NCI-H345 (cell line): ENCODE measurements at places on chromosomes 12 and 14.

DNA sequence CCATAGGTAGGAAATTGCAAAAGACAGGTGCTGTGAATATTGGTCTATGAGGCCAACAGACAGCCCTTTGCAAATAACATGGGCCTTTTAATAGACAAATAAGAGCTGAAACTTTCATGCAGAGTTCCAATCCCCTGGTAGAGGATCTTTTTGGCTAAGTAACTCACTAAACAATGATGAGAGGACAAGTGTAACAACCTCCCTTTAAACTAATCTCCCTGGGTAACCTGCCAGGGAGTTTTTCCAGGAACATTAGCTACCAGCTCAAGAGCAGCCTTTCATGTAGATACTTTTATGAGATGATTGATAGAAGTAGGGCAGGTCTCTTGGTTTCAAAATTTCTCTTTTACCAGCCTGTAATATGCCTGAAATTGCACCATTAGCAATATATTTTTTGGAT is 13.8 kb upstream of the CACNA1C start:
- no peak for DNase-seq

GRCh38 chr14:89249065-89249695 is 167.9 kb downstream of the FOXN3 start:
- DNase-seq = peak; percentile 52

- peak; percentile 37 for DNase-seq
Observed at GRCh38 chr12:103626498-103626897, 39.4 kb downstream of the STAB2 start.

DNA sequence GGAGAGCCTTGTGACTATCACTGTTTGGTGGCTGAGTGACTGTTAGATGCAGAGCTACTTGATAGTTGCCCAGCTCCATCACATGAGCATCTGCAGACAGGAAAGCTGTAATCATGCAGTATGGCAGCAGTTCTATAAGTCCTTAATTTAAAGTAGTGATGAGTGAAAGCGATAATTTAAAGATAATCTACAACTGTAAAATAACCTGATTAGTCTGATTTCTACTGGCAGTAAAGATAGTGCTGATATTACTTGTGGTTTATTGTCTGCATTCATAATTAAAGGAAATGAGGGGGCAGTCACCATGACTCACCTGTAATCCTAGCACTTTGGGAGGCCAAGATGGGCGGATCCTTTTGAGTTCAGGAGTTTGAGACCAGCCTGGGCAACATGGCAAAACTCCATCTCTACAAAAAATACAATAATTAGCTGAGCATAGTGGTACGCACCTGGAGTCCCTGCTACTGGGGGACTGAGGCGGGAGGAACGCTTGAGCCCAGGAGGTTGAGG is 41.2 kb upstream of the PLEKHD1 start:
- DNase-seq = no peak

- DNase-seq = no peak
Observed at GRCh38 chr12:26628234-26628633, 204.8 kb downstream of the ITPR2 start.

DNA sequence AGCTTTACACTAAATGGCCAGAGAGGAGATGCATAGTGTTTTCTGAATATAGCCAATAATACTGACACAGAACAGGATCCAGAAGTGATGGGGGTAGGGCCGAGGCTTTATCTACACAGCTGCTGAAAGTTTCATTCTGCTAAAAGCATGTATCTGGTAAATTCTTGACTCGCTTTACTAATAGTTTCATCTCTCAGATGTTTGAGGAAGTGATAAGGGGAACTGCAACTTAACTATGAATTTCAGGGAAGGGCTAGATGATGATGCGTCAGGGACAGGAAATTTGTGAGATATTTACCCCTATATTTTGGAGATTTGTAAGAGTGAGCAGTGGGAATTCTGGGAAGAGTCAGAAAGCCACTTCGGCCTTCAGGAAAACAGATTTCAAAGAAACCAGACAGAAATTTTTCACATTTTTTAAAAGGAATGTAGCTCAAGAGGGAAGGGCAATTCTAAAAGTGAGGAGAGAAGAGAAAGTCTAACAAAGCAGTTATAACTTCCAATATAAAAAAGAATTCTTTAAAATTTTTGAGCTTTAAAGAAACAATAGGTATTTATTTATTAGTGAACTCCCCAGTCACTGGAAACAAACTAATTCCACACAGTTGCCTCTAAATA is 243.1 kb downstream of the BCAT1 start:
- no peak for DNase-seq
